ENCODE measurements at places on chromosomes 4 and X.
A peak's percentile ranks its signal among the peaks of the same experiment; 100 is the strongest.

GRCh38 chr4:110926841-110927400, 304.0 kb upstream of the PITX2 start:
- DNase-seq, result no peak

DNA sequence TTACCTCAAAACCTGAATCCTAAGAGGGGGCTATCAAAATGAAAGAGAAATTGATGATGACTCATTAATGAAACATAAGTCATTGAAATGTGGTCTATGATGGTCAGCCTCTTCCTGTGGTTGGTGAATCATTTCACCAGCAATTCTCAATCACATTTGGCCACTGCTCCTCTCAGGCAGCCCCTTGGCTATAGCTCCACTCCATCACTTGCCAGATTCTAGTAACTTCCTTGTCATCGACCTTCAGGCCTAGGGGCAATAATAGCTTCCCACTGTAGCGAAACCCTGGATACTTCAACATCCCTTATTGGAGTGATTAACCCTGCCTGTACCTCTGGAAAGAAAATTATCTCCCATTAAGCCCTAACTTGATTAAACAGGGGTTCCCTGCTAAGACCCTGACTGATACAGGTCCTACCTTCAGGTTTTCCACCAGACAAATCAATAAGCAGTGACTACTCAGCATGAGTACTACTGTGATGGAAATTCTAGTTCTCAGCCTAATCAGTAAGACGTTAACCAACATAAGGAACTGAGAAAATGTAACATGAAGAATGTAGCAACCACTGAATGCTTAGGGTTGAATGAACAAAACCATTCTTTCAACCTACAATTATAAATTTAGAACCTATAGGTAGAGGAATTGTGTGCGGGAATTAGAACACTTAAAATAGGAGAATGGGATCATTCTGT, 30.4 kb downstream of the ADH7 start:
- no peak for DNase-seq

GRCh38 chr4:79298027-79298426, 27.8 kb downstream of the NAA11 start:
- no peak for DNase-seq

DNA sequence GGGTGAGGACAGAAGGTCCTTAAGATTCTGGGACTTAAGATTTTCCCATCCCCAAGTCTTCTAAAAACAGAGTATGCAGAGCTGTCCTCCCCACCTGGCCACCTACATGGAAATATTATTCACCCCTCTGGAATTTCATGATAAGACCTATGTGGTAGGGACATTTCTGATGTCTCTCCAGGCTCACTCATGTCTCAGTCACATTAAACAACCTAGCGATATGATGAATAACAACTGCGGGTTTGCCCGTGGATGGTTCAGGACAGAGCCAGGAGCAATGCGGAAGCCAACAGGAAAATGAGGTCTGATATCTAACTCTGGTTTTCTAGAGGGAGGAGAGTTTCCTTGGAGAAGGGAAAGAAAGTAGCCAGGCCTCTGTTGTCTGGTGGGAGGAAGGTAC, 47.4 kb downstream of the TEX13A start:
- DNase-seq, result no peak

GRCh38 chr4:48243887-48244286, 25.8 kb downstream of the TEC start:
- DNase-seq, result no peak

- DNase-seq, result no peak
Measured at GRCh38 chr4:57614257-57614932, 504.2 kb upstream of the IGFBP7 start.

- DNase-seq, result no peak
Measured at GRCh38 chr4:17624821-17625220, 10.4 kb downstream of the MED28 start.

DNA sequence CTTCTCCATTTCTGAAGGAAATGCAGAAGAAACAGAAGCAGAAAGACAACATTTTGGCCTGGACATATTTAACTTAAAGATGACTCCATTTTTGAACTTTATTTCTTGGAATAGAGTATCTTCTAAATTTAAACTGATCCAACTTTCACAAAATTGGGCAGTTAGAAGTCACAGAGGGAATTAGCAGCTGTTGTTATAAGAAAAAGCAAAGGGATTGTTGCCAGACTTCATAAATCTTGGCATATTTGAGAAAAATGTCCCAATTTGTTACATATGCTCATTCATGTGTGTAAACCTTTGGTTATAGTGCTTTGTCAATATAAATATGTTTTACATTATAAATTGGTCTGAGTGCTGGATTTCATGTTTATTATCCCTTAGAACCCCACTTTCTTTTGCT, 3.4 kb downstream of the GLUD2 start:
- DNase-seq, result no peak

GRCh38 chrX:47796433-47796906, 40.2 kb upstream of the ZNF81 start:
- no peak for DNase-seq

DNA sequence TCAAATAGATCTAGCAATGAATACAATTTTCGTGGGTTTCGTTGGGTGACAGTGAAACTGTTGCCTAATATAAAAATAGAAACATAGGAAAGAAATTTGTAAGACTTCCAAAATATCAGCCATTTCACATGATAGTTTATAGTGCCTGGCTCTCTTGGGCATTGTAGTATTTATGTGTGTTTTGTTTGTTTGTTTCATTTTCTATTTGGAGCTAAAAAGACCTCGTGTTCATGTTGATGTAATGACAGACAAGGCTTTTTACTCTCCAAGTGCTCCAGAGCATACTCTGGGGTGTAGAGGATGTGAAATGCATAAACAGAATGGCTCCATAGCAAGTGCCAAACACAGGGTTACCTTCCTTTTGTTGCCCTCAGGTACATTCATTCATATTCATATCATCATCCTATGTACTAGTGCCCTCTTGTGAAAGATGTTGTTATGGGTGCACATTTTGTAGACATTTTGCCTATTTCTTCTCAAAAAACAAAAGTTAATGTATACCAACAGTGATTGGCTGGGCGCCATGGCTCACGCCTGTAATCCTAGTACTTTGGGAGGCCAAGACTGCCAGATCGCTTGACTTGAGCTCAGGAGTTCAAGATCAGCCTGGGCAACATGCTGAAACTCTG, 100.7 kb upstream of the AMOT start:
- DNase-seq, result no peak

GRCh38 chrX:115650449-115650848, 89.5 kb downstream of the PLS3 start:
- DNase-seq, result no peak

GRCh38 chr4:19010761-19011160, 989.2 kb upstream of the LCORL start:
- DNase-seq, result peak; percentile 5

DNA sequence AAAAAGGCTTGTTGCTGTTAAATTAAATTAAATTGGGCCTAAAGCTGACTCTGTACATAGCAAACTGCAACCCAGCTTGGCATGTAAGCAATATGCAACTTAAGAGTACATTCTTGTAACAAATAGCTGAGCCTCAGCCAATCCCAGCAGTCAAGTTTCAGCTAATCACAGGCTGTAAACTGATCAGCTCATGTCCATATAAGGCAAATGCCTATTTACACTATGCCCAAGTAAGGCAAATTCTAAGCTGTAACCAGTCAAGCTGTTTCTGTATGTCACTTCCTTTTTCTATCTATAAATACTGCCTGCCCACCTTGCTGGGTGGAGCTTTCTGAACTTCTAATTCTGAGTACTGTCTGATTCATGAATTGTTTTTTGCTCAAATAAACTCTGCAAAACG, 429.1 kb upstream of the FTHL17 start:
- DNase-seq, result no peak

DNA sequence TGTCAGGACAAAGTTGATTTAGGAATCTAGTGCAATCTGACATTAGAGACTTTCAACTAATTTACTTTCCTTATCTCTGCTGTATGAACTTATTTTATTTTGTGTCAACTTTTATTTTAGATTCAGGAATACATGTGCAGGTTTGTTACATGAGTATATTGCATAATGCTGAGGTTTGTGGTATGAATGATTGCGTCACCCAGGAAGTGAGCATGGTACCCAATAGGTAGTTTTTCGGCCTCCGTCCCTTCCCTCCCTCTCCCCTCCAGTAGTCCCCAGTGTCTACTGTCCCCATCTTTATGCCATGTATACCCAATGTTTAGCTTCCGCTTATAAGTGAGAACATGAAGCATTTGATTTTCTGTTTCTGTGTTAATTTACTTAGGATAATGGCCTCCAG, 68.7 kb upstream of the TEX13D start:
- no peak for DNase-seq

GRCh38 chr4:104811727-104812126, 317.0 kb upstream of the CXXC4 start:
- DNase-seq, result no peak

- no peak for DNase-seq
Measured at GRCh38 chrX:65997978-65998717, 41.7 kb downstream of the VSIG4 start.
